D721Med (cell line): ENCODE measurements at places on chromosomes 11 and 22.

- DNase-seq, result no peak
Measured at GRCh38 chr11:68398995-68399851, 61.3 kb upstream of the PPP6R3 start.

- DNase-seq, result no peak
Measured at GRCh38 chr22:30574095-30574981, at the start of gene GAL3ST1. TSS of gene GAL3ST1 (minus strand) at chr22:30574665. CDS start at chr22:30557392, 17,273 bp downstream.

GRCh38 chr11:69066122-69067112, 17.7 kb downstream of the TPCN2 start:
- DNase-seq, result no peak

DNA sequence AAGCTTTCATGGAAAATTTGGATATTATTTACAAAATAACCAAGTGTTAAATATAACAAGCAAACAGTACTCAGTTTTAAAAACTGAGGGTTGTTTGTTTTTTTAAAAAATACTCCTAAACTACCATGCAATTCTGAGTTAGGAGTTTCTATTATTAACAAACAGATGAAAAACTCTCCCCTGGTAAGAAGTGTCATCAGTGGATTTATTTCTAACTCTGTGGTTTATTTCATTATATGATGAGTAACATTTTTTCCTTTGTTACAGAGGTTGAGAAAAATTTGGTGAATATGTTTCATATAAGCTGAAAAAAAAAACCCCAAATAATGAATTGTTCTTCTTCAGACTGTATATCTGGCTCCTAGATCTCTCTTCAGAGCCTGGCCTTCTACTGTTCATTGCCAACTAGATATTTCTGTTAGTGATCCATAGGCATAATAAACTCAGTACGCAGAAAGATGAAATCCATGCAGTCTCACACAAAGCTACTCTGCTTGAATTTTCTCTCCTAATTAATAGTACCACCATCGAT, 29.4 kb upstream of the PDE3B start:
- no peak for DNase-seq

DNA sequence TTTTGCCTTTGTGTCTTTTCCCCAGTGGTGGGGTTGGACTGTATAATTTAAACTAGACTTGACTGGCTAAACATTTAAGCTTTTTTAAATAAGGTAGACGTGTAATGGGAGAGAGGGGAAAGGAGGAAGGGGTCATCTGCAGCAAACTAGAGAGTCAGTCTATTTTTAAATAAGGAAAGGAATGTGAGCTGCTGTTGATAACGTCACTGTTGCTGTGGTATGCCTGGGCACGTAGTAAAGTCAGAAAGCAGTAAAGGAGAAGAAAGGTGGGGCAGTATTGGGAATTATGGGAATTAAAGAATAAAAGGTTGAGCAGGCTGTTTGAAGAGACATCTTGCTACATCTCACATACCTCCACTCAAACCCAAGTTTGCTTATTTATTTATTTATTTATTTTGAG, 80.4 kb upstream of the FSHB start:
- no peak for DNase-seq

GRCh38 chr11:107691000-107691750, 20.7 kb downstream of the SLN start:
- no peak for DNase-seq

- no peak for DNase-seq
Measured at GRCh38 chr11:61783717-61784505, 8.5 kb downstream of the TMEM258 start.

GRCh38 chr22:46172522-46173110, 22.3 kb downstream of the PPARA start:
- DNase-seq, result no peak

GRCh38 chr22:20238901-20239675, 29.0 kb downstream of the RTN4R start:
- DNase-seq, result no peak

DNA sequence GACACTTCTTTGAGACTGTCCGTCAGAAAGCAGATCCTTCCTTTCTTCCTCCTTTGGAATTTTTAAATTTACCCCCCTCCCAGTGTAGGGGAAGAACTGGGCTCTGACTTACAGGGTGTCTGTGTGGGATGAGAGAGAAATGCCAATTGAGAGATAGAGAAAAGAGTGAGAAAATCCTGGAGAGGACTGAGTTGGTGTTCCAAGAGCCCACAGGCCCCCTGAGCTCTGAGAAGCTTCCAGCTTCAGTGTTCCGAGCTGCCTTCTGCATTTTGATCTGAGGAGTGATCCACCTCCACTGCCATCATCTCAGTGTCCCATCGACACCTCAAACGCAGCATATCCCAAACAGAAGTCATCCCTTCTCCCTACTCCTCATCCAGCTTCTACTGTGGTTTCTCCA, 70.7 kb upstream of the GRK3 start:
- DNase-seq, result no peak

DNA sequence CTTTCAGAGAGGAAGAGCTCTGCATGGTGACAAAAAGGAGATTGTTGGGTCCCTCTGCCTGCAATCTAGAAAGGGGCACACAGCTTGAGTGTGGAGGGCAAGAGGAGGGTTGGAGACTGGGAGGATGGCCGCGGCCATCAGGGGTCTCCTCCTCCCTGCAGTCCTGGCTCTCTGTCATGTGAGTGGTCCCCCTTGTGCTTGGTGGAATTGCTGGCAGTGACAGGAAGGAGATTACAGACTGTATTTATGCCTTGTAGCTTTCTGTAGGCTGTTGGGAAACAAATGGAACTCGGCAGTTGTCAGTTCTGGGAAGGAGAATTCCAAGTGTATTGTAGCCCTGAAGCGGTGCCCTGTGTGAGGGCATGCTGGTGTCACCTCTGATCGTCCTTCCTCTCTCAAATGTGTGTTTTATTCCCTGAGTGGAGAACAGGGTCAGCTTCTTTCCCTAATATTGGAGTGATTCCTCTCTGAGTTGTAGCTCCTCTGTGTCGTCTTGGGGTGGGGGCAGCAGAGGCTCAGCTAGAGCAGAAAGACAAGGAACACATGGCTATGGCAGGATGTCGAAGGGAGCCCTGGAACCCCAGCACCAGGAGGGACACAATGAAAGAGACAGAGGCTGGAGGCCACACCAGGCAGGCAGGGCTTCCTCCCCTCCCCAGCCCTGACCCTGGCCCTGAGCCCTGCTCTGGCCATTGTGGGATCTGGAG, 163.1 kb downstream of the PKNOX2 start:
- no peak for DNase-seq

GRCh38 chr11:46090375-46090774, 30.9 kb downstream of the PHF21A start:
- no peak for DNase-seq

DNA sequence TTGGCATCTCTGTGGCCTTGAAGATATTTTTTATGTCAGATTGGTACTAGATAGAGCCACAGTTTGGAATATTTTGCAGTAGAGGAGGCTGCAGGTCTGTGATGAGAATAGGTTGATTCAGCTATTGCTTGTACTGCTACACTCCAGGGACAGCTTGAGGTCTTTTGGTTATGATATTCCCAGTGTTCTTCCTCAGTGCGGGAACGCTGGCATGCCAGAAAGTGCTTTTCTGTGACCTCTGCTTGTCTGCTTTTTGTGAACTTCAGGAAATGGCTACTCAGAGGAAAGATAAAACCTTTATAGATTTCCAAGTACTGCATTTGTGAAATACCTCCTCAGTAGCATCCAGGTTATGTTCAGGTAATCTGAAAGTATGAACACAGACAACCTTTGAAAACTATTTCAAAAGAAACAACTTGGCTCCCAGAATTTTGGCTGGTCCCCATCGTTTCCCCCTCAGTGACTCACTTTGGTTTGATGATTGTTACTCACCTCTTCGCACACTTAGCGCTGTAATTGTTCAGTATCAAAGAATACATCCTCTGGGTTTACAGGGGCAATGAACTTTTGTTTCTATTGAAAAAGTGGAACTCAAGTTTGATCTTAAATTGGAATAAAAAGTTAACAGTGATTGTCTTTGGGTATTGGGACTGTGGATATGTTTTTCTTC, 191.4 kb downstream of the HIPK3 start:
- no peak for DNase-seq

DNA sequence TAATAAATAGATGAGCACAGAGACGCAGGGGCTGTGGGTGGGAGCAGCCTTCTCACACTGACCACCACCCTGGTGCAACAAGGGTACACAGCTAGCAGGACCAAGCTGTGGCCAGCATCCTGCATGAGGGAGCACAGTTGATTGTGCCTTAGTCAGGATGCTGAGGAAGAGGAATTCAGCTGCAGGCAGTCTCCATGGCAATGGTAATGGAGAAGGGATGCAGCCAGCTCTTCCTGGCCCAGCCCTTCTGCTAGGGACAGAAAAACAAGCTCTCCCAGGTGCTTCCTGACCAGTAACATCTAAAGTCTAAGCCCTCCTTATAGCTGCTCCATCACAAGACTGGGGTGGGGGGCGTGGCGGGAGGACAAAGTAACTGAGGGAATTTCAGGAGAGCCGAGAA, 363.5 kb downstream of the BUD13 start:
- DNase-seq, result no peak

DNA sequence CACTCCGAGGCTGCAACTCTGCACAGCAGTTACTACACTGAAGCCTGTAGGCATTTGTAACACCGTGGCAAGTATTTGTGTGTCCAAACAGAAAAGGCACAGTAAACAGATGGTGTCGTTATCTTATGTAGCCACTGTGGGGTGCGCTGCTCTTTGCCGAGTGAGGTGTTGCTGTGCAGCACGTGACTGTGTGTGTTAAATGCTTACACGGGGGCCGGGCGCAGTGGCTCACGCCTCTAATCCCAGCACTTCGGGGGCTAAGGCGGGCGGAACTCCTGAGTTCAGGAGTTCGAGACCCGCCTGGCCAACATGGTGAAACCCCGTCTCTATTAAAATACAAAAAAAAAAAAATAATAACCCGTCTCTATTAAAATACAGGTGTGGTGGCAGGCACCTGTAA, 11.5 kb downstream of the ZBED4 start:
- DNase-seq, result no peak

- DNase-seq, result no peak
Measured at GRCh38 chr11:34588023-34588422, 32.9 kb upstream of the EHF start.

GRCh38 chr11:71946144-71946571, 17.3 kb downstream of the RNF121 start:
- DNase-seq, result no peak

DNA sequence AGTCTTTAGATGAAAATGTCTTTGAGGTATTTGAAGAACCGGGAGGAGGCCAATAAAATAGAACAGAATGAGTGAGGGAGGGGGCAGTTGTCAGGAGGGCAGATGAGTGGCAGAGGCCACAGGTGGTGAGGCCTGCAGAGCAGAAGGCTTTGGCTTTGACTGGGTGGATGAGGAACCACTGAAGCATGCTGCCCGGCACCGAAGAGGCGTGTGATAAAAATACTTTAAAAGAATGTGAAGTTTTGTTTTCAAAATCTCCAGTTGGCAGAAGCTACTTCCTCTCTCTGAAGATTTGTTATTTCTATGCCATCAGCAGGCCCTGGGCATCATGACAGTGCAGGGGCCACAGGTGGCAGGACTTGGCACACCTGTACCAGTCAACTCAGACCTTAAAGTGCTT, 6.3 kb downstream of the MS4A12 start:
- no peak for DNase-seq

DNA sequence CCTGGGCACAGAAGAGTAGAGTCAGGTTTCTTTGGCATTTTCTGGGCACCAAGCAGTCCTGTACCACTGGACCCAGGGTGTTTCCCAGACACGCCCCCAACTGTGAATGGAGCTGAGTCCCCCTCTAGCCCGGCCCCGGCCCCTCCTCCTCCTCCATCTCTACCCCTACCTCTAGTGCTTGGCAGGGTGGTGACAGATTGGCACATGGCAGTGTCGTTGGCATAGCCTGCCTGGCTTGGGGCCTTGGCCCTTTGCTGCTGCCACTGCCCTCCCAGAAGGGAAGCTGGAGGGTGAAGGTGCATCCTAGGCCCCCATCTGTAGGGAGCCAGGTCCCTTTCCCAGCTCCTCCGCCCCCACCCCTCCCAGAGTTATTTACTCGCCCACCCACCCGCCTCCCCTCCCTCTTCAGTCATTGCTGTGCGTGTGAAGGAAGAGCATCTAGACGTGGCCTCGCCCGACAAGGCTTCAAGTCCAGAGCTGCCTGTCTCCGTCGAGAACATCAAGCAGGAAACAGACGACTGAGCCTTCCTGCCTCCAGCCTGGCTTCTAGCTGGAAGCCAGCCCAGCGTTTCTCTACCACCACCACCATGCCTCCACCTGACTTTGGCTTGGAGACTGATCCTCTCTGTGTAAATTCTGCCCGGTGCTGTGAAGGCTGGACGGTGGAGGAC, 10.9 kb downstream of the CHADL start:
- DNase-seq, result no peak

DNA sequence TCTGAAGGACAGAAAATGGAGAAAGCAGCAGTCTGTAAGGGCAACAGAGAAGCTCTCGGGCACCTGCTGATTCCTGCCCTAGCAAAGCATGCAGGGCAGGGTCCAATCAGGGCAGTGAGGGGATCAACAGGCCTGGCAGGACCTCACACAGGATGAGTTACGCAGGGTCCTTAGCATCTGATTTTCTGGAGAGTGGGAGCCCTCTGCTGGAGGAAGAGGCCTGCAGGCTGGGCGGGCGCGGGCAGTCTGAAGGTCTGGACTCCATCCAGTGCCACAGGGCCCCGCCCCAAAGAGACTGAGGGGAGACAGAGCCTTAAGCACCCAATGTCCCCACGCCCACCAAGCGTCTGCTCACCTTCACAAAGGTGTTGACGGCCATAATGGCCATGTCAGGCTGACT, 28.9 kb downstream of the AP1B1 start:
- peak; percentile 50 for DNase-seq

GRCh38 chr11:1177020-1177770, 19.4 kb downstream of the MUC5AC start:
- no peak for DNase-seq

GRCh38 chr11:109264128-109264527, 157.9 kb upstream of the C11orf87 start:
- no peak for DNase-seq

- no peak for DNase-seq
Measured at GRCh38 chr11:89633135-89633705, 76.9 kb upstream of the TRIM77 start.

DNA sequence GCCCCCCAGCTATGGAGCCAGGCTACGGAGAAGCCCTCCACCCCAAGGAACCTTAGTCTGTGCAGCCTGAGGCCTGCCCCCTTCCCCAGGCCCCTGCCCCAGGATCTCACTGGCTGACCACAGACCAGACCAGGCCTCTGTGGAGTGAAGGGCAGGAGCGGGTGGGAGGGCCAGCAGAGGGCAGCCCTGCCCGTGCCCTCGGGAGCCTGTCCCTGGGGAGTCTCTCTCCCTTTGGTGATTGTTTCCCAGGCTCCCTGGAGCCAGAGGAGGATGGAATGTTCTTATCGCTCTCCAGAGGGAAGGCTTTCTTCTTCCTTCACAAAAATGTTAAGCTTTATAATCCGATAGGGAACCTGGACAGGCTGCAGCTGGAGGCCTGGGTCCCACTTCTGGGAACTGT, 455.3 kb downstream of the SOX6 start:
- no peak for DNase-seq

GRCh38 chr11:93907901-93908300, 57.5 kb upstream of the VSTM5 start:
- no peak for DNase-seq

DNA sequence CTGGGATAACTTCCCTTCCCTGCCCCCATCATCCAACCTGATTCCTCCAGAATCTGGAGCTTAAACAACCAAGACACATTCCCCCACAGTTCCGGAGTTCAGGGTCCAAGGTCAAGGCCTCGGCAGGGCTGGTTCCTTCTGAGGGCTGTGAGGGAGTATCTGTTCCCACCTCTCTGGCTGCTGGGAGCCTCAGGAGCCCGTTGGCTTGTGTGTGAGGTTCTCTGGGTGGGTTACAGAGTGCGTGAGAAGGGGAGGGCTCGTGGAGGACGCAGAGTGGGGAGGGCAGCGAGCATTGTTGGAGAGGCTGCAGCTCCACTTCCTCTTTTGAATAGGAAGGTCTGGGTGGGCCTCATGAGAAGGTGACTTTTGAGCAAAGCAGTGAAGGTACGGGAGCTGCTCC, 8.5 kb downstream of the SERHL2 start:
- DNase-seq, result no peak
